ENCODE measurements at places on chromosomes 16 and 17.

DNA sequence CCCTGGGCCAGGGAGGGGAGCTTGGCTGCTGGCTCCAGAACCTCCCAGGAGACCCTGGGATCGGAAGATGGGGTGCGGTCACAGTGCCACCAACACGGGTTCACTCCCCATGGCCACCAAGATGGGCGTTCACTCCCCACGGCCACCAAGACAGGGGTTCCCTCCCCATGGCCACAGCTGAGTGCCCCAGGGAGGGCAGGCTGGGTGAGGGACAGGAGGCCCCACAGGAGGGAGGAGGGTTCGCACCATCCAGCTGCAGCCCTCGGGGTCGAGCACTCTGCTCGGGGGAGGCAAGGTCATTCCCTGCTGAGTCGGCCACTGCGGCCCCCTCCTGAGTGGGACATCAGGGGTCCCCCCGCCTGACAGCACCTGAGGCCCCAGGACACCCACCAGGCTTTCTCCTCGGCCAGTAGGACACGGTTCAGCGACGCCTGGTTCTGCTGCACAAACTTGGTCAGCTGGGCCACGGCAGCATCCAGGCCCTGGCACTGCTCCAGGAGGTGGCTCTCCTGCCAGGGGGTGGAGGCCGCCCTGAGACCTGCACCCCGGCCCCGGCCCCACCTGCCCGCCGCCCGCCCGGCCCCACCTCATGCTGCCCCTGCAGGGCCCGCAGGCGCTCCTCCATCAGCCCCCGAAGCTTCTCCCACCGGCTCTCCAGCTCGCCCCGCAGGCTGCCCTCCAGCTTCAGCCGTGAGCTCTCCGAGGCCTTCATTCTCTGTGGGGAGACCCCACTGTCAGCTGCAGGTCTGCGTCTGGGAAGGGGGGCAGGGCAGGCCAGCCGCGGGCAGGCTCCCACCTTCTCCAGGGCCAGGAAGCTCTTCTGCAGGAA is 5.9 kb downstream of the CCDC154 start:
- no peak for DNase-seq

- DNase-seq = no peak
These were observed 21.2 kb downstream of the SLC39A11 start for GRCh38 chr17:73071066-73071999.

DNA sequence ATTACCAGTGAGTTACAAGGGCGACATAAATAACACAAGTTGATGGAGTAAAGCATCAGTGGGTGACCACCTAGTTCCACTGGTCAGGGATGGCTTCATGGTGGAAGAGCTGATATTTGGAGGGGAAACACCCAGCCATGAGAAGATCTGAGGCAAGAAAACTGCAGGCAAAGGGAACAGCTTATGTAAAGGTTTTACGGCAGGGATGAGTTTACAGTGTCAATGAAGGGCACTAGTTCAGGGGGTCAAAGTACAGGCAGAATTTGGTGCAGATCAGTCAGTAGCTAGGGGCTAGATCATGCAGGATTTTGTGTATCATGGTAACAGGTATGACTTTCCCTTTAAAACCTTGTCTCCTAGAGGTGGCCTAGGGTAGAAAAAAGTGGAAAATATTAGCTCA is 339.6 kb downstream of the PMP22 start:
- no peak for DNase-seq

DNA sequence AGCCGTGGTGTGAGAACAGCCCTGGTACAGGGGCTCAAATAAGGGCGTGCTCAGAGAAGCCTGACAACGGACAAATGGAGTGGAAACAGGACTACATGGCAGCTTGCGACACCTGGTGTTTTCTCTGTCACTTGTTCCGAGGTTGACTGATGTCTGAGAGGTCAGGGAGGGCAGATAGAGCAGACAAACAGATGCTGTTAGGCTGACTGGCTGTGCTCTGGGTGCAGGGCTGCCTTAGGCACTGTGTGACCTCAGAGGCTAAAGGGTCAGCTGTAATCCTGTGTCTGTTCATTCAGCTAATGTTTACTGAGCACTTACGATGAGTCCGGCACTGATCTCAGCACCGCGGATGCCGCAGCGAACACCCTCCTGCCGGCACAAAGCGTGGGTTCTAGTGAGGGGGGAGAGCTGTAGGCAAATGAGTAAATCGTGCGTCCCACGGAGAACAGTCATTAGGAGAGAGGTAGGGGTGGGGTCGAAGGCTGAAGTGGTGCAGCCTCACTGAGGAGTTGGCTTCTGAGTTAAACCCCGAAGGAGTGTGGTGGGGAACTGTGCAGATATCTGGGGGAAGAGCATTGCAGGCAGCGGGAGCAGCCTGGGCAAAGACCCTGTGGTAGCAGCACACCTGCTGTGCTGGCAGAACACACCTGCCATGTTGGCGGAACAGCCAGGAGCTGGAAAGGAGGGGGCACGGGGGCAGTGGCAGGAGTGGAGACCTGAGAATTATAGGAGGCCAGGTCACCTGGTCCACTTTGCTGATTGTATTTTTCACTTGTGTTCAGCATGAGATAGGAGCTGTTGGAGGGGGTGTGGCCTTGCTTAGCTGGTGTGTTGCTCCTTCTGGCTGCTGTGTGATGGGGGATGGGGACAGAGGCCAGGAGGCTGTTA is 35.0 kb downstream of the GPT2 start:
- no peak for DNase-seq

DNA sequence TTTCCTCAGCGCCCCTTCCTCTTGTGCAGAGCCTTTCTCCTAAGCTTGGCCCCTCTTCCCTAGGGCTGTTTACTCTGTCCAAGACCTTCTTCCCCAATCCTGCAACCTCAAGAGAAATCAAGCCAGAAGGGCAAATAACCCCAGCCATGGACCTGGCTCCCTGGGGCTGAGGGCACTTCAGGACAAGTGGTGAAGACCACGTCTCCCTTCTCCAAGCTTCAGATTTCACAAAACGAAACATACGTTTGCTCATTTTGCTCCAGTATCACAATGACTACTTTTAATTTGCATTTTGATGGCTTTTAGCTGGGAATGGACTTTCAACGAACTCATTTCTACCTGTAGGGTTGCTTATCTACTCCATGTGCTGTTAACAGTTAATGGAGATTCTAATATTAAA is 139.8 kb upstream of the CACNG5 start:
- DNase-seq = no peak

GRCh38 chr17:56351675-56352074 is 198.4 kb downstream of the ANKFN1 start:
- DNase-seq = no peak
